ENCODE measurements at places on chromosomes 7 and 10.

DNA sequence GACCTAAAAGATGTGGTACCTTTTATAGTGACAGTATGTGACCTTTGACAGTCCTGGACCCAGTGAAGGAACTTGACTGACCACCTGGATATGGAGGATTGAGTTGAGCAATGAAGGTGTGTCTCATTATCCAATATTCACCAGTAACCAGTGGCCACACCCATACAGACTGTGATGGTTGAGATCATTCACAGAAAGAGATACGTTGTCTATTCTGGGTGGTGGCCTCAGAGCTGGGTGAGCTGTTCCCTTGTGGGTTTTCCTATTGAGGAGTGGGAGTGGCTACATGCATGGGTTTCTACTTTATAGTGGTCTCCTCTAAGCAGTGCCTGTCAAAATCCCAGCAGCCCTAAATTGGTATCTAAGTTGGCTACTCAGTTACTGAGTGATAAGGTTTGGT, 507.4 kb downstream of the SORCS3 start:
- DNase-seq: no peak

DNA sequence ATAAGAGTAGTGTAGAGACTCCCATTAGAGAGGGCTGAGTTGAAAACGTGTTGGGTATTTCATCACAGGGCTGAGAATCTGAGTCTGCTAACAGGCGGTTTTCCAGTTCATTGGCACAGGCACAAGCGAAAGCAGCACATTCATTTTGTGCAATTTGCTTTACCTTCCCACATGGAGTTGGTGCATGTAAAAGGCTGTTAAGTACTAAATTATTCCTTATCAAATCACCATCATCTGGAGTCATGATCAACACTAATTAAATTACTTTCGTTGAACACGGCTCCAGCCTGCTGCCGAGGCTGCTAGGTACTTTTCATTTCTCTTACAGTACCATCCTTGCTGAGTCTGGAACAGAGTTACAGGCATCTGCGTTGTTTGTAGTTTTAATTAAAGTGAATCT, 43.8 kb downstream of the ETV1 start:
- no peak for DNase-seq

DNA sequence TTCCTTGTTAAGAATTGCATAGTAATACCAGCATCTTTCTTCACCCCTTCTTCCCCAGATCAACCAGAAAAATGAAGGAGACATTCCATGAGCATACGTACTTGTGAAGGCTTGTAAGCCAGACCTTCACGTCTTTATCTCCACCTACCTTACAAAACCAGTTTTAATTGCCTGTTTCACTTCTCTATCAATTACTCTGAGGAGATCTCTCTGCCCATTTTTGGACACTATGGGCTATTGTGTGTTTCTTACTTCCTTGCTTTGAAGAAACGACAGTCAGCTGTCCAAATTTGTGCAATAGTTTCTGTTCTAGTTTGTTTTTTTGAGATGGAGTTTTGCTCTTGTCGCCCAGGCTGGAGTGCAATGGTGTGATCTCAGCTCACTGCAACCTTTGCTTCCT, 349.7 kb upstream of the MBL2 start:
- DNase-seq: peak; percentile 2

GRCh38 chr10:19872504-19873271, 56.5 kb downstream of the PLXDC2 start:
- DNase-seq: no peak

DNA sequence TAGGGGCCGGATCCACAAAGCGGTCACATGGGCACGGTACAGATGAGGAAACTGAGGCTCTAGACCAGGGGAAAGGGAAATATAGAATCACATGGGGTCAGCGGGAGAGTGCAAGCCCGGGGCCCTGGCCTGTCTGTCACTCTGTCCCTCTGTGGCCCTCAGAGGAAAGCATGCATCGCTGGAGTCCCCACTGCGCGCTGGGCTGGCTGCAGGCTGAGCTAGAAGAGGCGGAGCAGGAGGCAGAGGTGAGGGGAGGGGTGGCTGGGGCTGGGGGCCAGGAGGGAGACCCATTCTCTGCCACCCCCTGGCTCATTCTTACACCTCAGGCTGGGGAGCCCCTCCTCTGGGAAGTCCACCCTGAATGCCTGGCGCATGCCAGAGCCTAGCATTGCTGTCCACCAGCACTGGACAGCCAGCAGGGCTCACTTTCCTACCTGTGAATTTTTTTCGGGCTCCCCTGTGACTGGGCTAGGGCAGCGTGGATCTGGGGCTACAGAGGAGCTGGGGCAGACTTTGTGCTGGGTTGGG, 2.3 kb downstream of the VPS37D start:
- no peak for DNase-seq

- DNase-seq: no peak
These were observed 47.3 kb downstream of the DGKB start for GRCh38 chr7:14855033-14855794.

DNA sequence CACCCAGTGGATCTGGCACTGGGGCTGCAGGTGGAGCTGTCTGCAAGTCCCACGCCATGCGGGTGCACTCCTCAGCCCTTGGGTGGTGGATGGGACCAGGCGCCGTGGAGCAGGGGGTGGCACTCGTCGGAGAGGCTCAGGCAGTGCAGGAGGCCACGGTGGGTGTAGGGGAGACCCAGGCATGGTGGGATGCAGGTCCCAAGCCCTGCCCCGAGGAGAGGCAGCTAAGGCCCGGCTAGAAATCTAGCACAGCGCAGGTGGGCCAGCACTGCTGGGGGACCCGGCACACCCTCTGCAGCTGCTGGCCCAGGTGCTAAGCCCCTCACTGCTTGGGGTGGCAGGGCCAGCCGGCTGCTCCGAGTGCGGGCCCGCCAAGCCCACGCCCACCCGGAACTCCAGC, 25.7 kb downstream of the HTR7 start:
- no peak for DNase-seq

DNA sequence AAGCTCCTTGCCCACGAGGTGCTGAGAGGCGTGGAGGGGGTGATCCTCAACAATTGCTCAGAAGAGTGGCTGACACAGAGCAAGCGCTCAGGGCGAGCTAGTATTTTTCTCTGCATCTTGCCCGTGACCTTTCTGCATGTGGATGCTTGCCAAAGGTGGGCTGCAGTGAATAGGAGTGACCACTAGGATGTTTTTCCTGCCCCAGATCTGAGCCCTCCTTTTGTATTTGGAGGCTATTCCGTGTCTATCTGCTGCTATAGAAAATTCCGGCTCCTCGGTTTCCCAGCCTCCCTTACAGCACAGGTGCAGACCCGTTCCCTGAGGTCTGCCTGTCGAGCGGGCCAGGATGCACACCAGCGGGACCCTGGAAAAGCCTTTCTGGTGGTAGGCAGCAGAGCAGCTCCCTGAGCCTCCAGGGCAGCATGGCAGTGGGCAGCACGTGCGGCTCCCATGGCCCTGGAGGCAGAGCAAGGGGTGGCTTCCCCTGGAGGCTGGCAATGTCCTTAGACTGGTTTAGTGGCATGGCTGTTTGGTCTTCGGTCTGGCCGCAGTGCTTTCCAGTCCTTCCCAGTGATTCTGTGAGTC, 145.1 kb upstream of the PCBD1 start:
- no peak for DNase-seq

- no peak for DNase-seq
These were observed 14.4 kb downstream of the HERPUD2 start for GRCh38 chr7:35680403-35681013.

DNA sequence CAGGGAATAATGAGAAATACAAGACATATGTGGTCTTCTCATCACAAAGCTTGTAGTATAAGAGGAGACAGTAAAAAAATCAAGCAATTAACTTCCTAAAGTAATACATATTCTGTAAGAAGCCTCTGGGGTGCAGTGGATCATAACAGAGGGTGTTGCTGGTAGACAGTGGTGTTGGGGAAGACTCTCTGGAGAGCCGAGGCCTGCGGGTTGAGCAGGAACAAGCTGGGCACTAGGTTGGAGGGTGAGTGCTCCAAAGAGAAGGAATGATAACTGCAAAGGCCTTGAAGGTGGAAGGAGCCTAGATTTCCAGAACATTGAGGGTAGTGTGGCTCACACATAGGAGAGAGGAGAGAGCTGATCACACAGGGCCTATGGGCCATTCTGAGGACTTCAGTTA, 1.5 kb downstream of the GIMAP4 start:
- no peak for DNase-seq

GRCh38 chr7:43164757-43165156, 52.3 kb downstream of the HECW1 start:
- DNase-seq: no peak

DNA sequence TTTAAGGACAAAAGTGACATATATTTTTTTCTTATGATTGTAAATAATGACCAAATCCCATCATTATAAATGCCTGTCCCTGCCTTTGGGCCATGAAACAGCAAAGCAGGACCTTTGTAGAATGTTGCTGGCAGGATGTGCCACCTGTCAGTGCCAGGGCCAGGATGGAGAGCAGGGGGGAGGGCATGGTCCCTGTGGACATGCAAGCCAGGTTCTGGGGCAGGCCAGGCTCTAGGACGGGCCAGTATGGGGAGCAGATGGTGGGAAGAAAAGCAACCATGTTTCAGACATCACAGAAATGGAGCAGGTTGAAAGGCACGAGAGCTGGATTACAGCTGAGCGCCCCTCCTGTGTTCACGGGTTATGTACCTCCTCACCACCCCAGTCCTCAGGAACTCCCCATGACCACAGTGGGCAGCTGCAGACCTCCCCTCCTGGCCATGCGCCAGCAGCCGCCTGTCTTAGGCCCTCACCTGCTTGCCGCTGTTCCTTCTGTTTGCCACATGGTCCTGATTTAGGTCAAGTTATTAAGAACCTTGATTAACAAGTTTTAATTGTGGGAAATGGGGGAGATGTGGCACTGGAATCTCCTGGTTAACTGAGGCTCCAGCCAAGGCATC, 210.4 kb downstream of the PAXIP1 start:
- DNase-seq: peak; percentile 34

DNA sequence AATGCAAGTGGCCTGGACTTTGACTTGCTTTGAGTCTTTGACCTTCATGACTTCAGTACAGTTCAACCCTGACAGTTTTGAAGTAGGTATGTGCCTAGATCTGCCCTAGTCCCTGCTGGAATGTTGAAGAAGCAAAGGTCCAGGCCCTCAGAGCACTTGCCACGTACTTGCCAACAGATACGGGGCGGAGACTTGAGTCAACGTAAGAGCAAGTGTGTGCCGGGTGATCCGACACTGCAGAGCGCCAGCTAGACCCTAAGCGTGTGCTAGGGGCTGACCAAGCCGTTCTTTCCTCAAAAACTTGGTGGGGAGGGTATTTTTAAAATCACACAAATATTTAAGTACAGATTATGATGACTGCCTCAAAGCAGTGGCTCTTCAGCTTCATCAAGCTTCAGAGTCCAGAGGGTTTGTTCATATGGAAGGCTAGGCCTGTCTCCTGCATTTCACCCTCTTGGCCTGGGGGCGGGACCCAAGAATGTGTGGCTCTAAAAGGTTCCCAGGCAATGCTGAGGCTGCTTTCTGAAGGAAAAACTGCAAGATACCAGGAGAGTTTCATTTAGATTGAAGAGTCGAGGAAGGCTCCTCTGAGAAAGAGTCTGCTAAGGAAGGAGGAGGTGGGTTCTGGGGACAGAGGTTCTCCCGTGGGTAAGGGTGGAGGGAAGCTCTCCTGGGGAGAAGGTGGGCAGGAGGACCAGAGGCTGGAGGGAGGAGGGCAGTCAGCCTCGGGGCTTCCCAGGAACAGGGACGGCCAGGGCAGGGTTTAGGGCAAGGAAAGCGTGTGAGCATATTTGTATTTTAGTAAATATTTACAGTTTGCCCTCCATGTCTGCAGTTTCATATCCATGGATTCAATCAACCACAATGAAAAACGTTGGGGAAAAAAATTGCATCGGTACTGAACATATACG, 160.3 kb downstream of the EGFR start:
- no peak for DNase-seq

- DNase-seq: peak; percentile 82
These were observed 24.4 kb upstream of the PPIF start for GRCh38 chr10:79322616-79323543.

DNA sequence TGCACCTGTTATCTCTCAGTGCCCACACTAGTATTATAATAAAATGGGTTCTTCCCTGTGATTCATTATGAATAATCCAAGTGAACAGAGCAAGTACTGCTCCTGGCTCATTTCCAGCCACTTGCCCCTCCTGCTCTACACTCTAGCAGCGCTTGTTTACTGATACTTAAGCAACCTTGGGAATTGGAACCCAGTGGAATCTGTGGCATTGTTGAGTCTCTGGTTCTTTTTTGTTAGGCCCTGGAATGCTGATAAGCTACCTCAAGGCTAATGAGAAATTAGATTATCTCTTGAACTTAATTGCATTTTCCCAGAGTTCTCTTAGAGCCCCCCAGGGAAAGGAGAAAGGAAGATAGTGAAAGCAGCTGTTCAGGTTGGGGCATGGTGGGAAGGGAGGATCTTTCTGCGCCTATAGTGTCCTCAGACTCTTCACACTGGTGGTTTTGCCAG, 34.0 kb downstream of the PRKAR2B start:
- DNase-seq: no peak

DNA sequence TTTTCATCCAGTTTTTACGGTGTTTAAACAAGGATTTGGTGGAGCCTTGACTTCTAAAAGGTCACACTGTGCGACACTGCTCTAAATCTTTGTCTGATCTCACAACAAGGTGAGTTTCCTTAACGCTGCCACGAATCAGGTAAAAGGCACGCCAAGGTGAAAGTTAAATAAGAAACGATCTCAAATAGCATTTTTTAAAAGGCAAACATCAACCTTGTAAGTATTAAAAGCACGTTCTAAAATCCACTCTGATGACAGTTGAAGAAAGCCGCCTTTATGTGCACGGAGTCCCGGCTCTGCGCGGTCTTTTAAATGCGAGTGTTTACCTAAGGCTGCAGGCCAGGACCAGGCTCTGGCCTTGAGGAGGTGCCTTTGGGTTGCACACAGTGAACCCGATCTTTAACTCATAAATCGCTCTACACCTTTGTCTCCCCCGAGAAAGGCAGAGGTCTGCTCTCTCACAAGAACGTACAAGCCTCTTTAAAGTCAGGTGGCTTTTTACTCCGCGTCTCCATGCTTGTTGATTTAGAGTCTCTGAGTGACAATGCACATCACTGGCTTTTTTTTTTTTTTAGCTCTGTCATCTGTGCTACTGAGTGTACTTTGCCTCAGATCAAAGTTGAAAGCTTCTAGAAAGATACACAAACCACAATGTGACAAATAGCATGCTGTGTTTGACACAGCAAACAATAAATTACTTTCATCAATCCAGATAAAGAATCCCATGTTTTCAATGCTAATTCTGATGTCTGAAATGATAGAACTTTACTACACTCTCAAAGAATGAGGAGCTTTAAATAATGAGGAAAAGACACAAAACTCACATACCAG, 25.9 kb upstream of the RNF32 start:
- DNase-seq: no peak

- DNase-seq: peak; percentile 43
These were observed 59.0 kb downstream of the PALD1 start for GRCh38 chr10:70537398-70538194.

DNA sequence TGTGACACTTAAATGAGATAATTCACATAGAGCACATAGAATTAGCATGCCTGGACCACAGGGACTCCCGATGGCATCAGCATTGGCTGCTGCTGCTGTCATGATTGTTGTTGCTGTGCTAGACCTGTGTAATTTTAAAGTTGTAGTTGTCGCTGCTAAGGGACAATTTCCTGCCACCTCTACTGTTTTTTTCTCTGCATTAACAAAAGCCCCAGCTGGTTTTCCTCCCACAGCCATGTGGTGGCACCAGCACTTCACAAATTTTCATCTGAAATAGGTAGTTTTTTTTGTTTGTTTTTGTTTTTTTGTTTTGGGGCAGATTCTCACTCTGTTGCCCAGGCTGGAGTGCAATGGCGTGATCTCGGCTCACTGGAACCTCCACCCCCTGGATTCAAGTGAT, 25.4 kb upstream of the PRXL2A start:
- DNase-seq: peak; percentile 46
